Stimulated activated CD4-positive, alpha-beta T cell treated with anti-CD3 and anti-CD28 coated beads, Interleukin-2, amount 100 ng/mL, for 48 hours (primary cell): ENCODE measurements at places on chromosomes 16 and 17.

DNA sequence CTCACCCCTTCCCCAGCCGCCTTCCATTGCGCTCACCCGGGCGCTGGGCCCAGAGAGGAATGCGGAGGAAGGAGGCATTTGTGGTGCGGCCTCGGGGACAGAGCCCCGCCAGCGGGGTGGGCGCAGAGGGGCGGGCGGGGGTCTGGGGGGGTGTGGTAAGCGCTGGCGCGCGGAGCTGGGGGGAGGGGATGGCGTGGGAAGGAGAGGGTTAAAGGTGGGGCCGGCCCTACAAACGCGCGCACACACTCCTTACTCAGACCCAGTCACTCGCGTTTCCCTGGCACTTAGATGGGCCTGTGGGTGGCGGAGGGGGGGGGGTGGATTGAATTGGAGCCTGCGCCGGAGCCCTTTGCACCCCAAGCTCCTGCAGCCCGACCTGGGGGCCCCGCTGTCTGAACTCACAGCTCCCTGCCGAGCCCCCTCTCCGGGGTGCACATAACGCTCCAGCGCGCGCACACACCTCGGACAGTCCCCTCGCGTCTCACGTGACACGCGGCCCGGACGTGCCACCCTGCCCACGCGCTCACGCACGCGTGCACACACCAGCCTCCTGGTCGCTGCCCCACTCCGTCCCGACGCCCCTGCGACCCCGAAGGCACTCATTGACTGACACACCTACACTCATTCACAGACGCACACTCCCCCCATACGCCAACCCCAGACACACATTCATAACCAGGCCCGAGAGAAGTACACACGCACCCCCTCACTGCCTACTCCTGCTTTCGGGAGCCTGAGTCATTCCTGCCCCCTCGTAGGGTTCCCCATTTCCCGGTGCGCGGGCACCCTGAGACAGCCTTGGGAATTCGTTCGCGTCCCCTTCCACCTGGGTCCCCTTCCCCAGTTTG lies 844 bp downstream of the TBKBP1 start:
- no peak for DNase-seq

DNA sequence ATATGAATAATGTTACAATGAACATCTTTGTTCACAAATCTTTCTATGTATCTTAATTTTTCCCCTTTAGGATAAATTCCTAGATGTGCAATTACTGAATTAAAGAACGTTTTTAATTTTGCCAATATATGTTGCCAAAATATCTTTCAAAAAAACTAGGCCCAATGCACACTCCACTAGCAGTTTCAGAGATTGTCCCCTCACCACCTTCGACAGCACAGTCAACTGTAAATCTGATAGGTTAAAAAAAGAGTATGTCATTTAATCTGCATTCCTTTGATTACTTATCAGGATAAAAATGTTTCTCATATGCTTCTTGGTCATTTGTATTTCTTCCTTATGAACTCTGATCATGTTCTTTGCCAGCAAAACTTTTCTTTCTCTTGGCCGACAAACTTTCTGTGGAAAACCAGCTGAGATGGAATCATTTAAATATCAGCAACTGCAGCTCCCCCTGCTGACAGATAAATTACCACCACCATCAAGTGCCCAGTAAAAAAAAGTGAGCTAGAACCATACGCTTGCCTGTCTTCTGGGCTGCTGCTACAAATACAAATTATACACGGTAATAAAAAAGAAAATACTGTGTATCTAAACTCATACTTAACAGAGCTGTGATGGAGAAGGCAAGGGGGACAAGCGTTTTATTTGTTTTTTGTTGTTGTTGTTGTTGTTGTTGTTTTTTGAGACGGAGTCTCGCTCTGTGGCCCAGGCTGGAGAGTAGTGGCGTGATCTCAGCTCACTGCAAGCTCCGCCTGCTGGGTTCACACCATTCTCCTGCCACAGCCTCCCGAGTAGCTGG lies 19.6 kb upstream of the KANSL1 start:
- DNase-seq = peak; percentile 50

DNA sequence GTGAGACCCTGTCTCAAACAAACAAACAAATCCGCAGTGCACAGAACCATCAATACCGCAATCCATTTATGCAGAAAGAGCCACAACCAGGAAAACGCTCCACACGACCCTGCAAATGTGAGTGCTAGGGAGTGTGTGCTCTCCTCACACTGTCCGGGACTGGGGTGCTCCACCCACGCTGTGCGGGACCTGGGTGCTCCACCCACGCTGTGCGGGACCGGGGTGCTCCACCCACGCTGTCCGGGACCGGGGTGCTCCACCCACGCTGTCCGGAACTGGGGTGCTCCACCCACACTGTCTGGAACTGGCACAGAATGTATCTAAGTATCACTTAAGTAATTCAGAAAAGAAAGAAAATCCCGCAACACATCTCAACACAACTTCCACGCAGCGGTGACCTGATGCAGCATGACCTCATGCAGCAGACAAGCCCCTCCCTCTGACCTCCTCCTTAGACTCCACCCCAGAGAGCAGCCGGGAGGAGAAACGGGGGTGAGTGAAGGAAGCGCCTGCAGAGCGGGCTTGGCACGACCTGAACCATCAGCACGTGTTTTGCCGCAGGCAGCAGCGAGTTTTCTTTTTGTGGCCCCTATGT lies 38.5 kb downstream of the ZNF276 start:
- no peak for DNase-seq

DNA sequence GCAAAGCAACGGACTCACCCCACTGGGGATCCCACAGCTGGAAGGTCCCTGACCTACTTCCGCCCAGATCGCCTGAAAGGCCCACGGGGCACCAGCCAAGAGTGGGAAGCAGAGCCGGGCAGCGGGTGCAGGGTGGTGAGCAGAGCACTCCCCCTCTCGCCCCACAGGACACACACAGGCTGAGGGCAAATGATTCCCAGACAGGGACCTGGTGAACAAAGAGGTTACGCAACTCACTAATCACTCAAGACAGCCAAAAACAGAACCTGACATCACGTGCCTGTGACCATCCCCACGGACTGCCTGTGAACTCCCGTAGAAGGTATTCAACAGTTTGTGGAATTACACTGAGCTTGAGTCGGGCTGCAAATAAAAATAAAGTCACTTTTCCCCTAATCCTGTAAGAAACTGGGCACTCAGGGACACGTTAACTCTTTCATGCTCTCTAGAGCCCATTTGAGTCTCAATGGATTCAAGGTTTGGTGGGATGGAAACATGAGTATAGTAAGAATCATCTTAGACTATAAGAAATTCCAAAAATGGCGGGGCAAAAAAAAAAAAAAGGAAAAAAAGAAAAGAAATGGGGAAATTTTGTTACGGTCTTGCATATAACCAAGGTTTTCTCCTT lies 396.1 kb downstream of the SOX9 start:
- DNase-seq = no peak

- no peak for DNase-seq
Observed at GRCh38 chr16:73025856-73026210, 22.1 kb downstream of the ZFHX3 start.

DNA sequence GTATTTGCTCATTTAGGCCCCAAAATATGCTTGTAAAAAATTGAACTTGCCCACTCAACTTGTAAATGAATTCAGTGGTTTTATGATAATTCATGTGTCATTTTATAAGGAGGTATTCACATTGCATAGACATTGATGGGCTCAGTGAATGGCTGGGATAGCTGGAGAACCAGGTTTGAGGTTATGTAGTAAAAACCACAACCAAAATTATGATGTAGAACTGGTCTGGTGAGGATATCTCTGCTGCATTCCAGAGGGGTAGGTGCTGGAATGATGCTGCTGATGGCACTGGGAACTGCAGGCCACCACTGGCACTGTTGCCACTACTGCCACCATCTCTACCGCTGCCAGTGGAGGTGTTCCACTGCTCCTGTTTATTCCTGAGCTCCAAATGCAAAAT lies 21.5 kb upstream of the RABEP1 start:
- DNase-seq = no peak

- peak; percentile 54 for DNase-seq
Observed at GRCh38 chr16:813204-813915, 12.8 kb upstream of the GNG13 start.

DNA sequence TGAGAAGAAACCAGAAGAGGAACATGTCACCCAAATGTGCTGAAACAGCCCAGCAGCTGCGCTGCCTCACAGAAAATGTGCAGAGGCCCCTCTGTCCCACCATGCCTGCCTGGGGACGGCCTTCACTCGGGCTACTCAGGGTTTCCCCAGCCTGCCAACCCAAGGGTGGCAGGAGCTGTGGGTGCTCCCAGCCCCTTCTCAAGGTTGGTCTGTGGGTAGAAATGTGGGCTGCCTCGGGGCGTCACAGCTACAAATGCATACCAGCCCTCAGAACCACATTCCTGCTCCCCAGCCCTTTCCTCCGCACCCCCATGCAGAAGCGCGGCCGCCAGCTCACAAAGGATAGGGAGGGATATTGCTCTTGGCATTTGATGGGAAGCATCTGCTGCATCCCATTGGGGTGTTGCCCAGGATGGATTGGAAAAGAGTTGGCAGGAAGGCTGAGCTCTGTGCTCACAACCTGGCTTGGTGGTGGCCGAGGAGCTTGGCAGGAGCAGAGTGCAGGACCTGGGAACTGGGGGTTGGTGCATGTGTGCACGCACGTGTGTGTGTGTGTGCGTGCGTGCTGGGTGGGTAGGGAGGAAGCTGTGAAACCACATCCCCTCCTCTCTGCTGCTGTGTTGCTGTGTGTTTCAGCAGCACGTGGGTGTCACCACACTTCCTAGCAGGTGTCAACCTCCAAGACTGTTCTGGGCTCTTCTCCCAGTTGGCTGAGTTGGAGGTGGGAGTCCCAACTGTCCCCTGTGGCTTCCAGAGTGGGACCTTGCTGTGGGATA lies 304.4 kb downstream of the SEC14L1 start:
- no peak for DNase-seq

DNA sequence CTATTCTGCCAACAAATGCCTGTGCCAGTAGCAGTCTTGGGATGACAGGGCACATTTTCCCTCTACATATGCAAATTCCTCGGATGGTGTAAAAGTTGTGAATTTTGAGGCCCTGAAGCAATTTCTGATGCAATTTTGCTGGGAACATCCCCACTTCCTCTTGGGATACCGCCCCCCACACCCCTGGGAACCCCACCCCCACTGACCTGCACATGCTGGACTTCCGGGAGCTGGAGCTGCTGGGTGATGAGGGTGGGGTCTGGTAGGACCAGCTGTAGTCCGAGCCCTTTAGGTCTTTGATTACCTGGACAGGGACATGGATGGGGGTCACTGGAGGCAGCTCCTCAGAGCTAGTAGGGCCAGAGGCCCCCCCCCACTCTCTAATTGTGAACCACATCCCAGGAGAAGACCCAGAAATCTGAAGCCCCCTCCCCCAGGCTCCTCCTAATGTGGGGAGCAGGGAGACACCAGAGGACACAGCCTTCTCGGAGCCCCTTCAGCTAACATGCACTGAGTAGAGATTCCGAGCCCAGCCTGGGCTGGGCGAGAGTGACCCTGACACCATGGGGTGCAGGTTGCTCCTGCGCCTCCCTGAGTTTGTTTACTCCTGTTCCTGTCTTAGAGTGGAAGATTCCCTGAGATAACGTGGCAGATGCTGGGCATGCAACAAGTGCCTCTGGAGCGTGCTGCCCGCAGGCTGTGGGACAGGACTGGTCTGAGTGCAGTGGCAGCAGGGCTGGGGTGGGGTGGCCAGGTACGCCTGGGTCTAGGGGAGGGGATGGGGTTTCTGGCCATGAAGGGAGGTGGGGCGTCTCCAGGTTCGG lies 9.0 kb downstream of the MTSS2 start:
- no peak for DNase-seq

DNA sequence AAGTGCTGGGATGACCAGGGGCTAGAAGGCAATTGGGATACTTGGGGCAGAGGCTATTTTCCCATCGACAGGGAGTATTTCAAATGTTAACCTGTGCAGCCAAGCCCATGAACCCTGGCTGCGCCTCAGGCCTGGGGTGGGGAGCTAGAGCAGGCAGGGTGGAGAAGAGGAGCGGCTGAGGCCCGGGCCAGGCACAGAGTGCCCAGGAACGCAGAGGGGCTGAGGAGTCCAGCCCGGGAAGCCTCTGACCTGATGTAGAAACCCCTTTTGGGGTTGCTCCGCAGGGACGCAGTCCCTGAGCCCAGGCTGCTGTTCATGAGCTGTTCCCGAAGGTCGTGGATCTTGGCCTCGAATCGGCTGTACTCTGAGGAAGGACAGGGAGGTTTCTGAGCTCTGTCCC lies 16.8 kb upstream of the ASGR1 start:
- no peak for DNase-seq

GRCh38 chr16:21267298-21267697 lies 10.8 kb downstream of the CRYM start:
- no peak for DNase-seq

DNA sequence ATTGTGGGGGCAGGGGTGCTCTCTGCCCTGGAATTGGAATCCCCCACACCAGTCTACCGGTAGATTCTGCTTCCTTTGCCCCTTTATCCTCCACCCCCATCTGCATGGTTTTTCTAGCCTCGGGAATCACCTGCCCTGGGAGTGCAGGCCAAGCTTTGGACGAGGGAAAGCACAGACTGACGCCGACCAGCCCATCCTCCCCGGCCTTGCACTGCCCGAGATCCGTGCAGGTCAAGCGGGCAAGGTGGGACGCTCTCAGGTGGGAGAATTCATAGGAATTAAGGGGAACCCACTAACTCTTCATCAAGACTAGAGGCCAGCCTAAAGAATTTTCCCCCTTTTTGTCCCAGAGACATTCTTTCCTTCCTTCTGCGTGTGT lies 9.9 kb upstream of the HOXB13 start:
- no peak for DNase-seq

DNA sequence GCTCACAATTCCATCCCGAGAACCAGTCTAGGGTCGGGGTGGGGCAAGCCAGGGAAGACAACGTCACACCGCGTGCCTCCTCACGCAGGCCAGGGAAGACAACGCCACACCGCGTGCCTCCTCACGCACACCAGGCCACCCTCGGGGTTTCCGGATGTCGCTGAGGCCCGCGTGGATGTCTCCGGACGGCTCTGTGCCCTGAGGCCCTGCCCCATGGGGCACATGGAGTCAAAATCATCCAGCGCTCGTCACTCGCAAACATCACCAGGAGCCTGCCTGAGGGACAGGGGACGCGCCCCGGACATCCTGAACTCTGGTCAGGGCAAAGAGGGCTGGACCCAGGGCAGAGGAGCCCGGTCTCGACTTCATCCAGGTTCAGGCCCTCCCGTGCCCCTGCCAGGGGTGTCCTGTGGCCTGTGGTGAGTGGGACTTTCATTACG lies 3.7 kb downstream of the TMEM204 start:
- no peak for DNase-seq

DNA sequence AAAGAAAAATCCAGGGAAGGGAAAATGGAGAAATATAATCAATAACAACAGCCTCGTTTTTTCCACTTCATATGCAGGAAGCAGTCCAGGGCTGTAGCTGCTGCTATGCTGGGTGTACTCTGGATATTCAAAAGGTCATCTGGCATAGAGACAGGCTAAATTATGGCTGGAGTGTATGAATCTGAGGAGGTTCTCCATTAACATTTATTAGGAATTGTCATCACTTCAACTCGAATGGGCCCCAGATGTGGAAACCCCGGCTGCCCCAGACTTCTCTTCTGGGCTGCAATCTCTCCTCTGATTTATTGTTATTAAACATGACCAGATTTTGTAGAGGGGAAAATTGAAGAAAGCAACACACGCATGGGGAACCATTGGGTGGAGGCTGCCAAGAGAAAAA lies 33.5 kb upstream of the SKAP1 start:
- DNase-seq = no peak
